NCI-H1694 (cell line): ENCODE measurements at places on chromosomes 2 and 18.

DNA sequence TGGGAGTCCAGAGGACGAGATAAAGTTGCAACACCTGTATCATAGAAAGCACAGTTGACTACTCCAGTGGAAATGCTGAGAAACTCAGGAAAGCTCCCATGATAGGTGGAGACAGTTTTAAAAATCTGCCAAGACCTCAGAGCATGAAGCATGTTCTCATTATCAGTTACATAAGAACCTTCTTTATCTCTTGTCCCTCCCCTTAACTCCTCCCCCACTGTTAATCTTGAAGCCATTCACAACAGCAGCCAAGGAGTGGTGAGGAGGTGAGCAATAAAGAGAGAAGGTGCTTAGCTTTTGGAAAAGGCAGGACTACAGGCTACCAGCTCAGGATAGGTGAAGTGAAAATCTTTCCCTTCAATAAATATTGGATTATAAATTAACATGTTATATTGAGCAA is 657.9 kb downstream of the NYAP2 start:
- DNase-seq: no peak

- no peak for DNase-seq
Observed at GRCh38 chr2:11406958-11407381, 59.0 kb downstream of the E2F6 start.

DNA sequence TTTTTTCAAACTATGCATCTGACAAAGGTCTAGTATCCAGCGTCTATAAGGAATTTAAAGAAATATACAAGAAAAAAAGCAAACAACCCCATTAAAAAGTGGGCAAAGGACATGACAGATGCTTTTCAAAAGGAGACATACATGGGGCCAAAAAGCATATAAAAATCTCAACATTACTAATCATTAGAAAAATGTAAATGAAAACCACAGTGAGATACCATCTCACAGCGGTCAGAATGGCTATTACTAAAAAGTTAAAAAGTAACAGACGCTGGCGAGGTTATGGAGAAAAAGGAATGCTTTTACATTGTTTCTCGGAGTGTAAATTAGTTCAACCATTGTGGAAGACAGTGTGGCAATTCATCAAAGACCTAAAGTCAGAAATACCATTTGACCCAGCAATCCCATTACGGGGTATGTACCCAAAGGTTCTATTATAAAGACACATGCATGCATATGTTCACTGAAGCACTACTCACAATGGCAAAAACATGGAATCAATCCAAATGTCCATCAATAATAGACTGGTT is 643.1 kb upstream of the LRRTM1 start:
- DNase-seq: no peak

- DNase-seq: no peak
Observed at GRCh38 chr2:18910843-18911242, 321.5 kb upstream of the NT5C1B start.

DNA sequence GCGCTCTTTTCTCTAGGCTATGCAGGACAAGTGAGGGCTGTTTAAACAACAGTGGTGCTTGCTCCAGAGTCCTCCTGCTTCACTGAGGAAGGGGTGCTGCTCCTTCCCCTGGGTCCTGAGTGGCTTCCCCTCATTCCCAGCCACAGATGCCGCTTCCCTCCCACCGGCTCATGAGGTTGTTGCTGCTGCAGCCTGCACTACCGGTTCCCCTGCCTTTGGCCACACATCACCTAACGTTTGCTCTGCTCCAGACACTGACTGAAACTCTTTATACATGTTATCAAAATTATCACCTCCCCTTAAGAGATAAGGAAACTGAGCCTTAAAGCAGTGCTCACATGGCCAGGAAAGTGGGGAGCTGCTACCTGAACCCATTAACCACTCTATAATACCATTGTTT is 130.8 kb upstream of the LGALSL start:
- DNase-seq: no peak

GRCh38 chr2:30355306-30355705 is 91.7 kb upstream of the LCLAT1 start:
- DNase-seq: no peak

- no peak for DNase-seq
Observed at GRCh38 chr2:231454361-231454791, 9.9 kb downstream of the NCL start.

- no peak for DNase-seq
Observed at GRCh38 chr2:115414466-115414865, 972.0 kb downstream of the DPP10 start.

GRCh38 chr2:120174963-120175581 is 48.1 kb downstream of the TMEM185B start:
- DNase-seq: peak; percentile 67

- no peak for DNase-seq
Observed at GRCh38 chr18:76055025-76055424, 440.0 kb downstream of the ZNF516 start.

DNA sequence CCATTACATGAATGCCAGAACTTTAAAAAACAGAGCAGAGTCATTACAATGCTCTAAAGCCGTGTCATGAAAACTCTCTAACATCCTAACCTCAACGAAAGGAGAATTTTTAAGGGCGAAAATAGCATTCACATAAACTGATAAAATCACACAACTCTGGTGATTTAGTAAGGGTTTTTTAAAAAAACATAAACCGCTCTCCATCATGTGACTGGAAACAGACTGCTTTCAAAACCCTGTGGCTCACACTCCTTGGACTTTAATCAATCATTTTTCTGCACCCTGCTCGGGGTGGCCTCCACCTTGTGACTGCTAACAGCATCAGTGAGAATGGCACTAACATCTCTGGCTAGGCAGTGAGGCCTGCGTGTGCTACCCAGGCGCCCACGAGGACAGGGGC is 12.1 kb downstream of the DOCK10 start:
- no peak for DNase-seq

DNA sequence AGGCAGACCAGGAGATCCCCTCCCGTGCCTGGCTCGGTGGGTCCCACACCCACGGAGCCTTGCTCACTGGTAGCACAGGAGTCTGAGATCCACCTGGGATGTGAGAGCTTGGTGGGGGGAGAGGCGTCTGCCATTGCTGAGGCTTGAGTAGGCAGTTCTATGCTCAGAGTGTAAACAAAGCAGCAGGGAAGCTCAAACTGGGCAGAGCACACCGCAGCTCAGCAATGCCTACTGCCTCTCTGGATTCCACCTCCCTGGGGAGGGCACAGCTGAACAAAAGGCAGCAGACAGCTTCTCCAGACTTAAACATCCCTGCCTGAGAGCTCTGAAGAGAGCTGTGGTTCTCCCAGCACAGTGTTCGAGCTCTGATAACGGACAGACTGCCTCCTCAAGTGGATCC is 85.1 kb downstream of the UGP2 start:
- no peak for DNase-seq

DNA sequence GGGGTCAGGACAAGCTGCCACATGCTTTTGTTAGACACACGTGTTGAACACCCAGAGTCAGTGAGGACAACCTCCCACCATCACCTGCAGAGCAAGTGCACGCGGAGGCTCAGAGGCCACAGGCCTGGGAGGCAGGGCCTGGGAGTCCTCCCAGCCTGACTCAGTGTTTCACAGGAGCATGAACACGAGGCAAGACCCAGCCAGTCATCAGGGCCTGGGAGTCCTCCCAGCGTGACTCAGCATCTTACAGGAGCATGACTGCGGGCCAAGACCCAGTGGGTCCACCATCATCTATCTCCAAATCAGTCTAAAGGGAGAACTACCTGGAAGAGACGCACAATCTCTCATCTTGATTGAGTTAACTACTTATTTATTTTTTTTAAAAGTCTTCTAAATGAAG is 112.6 kb upstream of the PXDN start:
- no peak for DNase-seq

DNA sequence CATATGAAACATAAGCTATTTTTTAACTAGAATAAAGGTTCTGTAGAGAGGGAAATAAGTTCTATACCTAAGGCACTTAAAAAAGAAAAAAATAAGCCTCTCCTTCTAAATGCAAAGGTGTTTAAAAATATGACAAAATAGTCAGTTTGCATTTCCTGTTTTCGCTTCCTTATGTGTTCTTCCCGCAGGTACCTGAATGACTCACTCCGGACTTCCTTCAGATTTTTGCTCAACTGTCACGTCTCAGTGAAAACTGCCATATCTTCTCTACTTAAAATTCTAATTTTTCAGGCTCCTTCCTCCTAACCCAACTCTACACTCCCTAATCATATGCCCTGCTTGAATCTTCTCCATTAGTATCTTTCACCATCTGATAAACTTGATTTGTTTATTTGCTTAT is 1333.1 kb downstream of the LRP1B start:
- DNase-seq: no peak

DNA sequence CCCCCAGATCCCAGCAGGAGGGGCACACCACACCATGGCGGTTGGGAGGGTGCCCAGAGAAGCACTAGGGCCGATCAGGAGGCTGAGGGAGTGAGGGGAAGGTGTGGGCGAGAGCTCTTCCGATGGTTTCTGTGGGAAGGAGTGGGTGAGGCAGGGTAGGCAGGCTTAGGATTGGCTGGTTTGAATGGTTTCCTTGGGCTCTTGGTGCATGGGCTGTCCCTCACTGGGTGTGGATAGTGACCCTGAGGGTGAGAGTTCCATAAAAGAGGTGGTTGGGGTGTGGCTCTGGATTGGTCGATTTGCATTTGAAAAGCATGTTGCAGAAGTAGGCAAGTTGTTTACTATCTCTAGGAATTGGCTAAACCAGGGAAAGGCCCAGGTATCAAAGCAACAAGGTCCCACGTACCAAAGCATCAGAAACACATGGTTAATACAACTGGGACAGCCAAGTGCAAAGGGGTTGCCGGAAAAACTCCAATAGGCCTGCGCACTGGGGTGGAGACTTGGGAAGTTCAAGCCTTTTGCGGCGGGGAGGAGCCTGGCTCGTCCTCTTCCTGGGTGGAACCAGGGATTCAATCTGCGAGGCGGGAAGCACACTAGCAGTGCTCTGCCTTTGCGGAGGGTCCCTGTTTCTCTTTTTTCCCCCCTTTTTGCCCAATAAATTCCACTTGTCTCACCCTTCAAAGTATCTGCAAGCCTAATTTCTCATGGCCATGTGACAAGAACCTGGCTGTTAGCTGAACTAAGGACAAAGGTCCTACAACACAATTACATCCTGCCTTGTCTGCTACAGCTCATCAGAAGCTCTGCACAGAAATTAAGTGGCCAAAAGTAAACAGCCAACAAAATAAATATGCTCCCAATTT is 43.2 kb downstream of the IL1R2 start:
- no peak for DNase-seq

GRCh38 chr2:156322051-156322685 is 10.4 kb downstream of the NR4A2 start:
- no peak for DNase-seq
